ENCODE measurements at places on chromosomes 11 and 22.

DNA sequence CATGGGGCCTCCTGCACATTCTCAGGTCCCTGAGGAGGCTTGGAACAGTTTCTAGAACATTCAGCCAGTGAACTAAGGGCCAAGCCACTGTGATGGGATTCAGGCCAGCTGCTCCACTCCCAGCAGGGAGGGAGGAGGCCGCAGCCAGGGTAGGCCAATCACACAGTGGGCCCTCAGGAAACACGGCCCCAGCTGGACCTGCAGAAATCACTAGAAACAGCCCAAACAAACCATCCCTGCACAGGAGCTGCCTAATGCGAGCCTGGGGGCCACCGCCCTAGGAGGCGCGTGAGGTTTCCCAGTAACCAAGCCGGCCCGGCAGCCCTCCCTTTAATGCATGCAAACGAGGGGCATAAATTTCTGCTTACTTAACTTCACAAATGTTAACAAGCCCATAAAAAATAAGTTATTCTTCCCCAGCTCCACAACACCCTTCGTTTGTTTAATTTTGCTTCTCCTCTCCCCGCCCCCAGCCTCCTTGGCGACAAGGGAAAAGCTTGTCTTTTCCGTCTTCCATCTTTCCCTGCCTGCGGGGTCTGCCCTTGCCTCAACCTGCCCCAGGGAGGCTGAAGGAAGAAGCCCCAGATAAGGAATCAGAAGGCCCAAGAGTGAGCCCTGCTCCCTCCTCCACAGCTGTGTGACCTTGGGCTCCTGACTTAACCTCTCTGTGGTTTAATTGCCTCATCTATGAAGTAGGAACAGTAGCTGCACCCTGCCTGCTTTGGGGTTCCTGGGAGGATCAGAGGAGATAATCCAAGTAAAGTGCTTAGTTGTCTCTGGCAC is 25.7 kb downstream of the ELFN2 start:
- no peak for DNase-seq

DNA sequence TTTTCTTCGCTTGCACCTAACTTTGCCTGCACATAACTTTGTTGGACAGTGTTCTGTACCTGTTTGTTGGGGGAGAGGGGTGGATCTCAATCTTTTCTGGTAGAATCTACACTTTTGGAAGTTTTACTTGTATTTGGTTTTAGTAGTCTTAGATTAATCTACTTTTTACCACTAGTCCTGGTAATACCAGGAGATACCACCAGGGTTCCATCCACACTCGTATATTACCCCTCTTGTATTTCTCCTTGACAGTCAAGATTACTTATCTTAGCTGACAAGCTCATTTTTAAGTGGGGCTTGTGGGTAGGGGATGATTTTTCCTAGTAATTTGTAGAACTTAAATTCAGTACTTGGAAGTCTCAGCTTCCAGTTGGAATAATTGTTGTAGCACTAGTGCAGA is 37.3 kb upstream of the TECTA start:
- DNase-seq = no peak

- no peak for DNase-seq
Measured at GRCh38 chr11:45444796-45445195, 158.7 kb upstream of the SYT13 start.

- DNase-seq = no peak
Measured at GRCh38 chr22:48226026-48227013, 1463.9 kb downstream of the TBC1D22A start.

GRCh38 chr11:8032122-8032521 is 45.0 kb downstream of the EIF3F start:
- no peak for DNase-seq

DNA sequence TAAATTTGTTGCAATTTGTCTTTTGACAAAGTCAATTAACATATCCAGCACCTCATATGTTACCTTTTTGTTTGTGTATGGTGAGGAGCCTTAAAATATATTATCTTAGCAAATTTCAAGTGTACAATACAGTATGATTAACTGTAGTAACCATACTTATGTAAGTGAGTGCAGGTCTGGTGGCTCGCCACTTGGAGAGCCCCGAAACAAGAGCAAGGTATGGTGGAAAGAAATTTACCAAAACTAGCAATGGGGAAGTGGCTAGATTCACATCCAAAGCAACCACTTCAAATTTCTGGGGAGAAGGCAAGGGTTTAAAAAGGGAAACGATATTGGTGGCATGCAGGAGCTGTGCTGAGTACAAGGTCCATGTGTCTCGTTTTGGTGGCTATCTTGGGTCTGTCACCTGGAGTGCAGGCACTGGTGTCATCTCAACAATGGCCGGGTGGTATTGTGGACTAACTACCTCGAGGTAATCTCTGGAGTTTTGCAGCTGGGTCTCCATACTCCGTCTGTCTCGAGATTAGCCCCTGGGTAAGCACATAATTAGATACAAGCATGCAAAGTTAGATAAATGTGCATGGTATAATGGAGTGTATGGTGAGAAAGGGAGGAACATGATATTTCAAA is 8.2 kb upstream of the FNBP4 start:
- DNase-seq = no peak

DNA sequence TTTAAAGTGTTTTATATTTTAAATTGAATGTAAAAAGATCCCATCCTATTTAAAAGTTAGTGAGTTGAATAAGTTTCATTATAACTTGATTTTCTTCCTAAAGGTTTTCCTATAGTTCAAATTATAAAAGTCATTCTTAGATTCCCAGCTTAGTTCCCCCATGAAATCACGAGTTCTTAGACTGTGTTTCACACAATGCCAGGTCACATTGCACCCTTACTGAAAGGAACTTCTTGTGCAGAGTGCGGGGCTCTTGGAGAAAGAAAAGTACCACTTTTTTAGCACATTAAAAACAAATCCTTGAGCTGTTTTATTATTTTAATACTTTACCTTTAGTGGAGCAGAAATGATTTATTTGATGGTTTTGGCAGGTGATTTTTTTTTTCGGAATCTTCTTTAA is 15.6 kb downstream of the GRAP2 start:
- DNase-seq = no peak

DNA sequence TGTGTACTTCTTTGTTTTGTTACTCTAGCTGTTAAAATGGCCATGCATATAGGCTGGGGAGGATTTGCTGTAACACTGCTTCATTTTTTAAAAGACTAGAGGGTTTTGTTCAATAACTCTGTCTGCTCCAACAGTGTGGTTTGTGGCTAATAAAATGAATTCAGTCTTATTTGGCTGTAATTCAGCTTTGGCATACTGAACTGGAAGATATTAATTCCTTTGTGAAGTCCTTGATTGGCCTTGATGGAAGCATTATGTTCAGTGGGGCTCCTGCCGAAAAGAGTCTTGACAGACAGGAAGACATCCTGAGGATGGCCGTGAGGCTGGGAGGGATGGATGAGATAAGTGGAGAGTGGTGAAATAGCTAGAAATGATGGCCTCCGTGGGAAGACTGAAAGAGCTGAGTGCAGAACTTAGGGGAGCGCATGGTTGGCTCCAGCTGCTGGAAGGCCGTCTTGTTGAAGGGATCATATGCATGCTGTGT is 44.8 kb upstream of the MYO18B start:
- no peak for DNase-seq

DNA sequence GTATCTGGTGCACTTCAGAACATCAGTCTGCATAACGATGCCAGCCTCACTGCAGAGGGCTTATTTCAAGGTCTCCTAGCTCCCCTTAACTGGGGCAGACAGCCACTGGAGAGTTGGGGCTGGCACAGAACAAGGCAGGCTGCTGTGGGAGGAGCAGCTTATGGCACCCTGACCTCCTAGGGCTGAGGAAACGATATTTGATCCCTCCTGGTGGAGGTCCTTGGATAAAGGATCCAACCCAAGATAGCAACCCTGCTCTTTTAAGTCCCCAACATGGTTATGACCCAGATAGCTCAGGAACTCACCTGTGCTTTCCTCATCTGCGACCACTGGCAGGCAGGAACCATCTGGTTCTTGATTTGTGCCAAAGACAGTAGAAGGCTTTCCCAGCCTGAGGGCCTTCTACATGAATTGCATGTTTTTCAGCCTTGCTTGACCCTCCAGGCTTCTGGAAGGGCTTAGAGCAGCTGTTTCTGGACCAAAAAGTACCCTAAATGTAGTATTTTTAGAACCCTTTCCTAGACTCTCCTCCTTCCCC is 2.8 kb downstream of the TMEM109 start:
- no peak for DNase-seq

DNA sequence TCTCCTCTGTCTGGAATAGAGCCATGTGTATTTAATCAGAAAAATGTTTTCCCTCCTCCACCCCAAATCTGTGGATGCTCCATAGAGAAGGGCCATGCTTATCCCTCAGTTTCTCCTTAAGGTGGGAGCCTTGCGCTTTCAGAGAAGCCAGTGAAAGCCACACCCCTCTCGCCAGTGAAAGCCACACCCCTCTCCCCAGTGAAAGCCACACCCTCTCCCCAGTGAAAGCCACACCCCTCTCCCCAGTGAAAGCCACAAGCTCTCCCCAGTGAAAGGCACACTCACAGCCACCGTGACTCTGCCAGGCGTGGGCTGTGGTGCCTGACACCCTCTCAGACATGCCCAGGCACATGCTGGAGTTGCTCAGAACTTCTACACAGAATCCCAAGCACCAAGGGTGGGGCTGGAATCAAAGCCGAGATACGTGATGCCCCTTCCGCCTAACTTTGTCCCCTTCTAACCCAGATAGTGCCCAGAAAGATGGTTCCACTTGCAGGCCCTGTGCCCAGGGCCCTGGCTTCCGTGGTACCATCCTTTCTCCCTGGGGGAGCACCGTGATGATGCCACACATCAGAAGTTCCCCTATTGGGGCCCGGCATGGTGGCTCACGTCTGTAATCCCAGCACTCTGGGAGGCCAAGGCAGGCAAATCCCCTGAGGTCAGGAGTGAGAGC is 16.5 kb upstream of the PRR5 start:
- no peak for DNase-seq

DNA sequence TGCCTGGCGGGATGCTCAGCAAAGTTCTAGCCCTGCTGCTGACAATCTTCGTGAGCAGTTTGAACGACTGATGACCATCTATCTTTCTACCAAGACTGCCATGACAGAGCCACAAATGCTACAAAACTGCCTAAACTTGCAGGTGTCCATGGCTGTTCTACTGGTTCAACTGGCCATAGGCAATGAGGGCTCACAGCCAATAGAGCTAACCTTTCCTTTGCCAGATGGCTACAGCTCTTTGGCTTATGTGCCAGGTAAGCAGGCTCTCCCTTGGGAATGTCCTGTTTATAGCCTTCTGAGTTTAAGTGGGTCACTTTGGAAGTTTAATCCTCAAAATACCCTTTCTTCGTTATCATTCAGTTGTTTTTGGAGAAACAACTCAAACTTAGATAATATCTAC is 20.1 kb downstream of the UBE4A start:
- DNase-seq = no peak

GRCh38 chr11:27857588-27857987 is 157.3 kb upstream of the BDNF start:
- no peak for DNase-seq

- DNase-seq = no peak
Measured at GRCh38 chr11:47208628-47209027, 6.1 kb upstream of the DDB2 start.
